ENCODE measurements at places on chromosomes 3 and 15.
A peak's percentile ranks its signal among the peaks of the same experiment; 100 is the strongest.

GRCh38 chr15:27408428-27408827 is 437.4 kb downstream of the GABRG3 start:
- DNase-seq = no peak

- no peak for DNase-seq
These were observed 519.7 kb downstream of the FOXP1 start for GRCh38 chr3:71063773-71064290.

DNA sequence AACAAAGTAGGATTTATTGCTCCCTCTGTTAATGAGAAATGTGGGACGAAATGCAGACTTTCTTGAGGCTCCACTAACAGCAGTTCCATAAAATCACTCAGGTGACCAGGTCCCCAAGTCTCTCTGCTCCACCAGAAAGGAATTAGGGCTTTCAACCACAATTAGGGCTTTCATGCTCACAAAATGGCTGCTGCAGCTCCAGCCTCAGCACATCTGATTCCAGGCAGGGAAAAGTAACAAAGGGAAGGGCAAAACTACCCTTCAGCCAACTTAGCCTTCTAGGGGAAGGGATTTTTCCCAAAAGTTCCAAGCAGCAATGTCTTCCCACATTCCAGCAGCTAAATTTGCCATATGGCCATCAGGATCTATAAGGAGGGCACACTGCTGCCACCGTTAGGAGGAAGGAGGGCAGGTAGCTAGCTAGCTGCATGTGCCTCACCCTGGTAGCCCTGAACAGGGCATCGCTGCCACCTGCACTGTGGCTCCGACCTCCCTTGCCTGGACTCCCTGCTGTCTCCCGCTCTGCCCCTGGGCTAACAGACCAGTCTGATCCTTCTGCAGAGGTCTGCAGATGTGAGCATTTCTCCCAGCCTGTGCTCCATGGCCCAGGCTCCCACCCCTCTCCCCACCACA is 12.8 kb downstream of the CFAP100 start:
- DNase-seq = no peak

DNA sequence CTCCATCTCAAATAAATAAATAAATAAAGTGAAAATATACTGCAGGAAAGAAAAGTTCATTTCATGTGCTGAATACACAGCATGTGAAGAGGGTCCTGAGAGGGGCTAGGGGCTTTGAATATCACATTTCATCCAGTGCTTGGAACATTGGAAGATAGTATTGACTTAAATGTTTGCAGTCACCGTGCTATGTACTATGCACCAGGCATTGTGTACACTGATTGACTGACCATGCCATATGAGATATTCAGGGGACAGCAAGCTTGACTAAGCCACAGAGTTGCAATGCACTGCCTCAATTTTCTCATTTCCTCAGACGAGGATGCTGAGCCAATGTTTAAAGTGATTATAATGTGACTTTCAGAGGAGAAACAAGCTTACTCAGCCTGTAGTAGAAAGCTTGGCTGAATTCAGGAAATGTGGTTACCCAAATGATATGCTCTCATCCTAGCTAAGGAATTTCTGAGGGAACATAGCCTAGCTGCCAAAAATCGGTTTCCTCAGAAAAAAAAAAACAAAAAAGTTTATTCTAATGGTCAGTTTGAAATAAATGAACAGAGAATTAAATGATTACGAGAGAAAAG is 557.9 kb downstream of the FGF12 start:
- DNase-seq = no peak

DNA sequence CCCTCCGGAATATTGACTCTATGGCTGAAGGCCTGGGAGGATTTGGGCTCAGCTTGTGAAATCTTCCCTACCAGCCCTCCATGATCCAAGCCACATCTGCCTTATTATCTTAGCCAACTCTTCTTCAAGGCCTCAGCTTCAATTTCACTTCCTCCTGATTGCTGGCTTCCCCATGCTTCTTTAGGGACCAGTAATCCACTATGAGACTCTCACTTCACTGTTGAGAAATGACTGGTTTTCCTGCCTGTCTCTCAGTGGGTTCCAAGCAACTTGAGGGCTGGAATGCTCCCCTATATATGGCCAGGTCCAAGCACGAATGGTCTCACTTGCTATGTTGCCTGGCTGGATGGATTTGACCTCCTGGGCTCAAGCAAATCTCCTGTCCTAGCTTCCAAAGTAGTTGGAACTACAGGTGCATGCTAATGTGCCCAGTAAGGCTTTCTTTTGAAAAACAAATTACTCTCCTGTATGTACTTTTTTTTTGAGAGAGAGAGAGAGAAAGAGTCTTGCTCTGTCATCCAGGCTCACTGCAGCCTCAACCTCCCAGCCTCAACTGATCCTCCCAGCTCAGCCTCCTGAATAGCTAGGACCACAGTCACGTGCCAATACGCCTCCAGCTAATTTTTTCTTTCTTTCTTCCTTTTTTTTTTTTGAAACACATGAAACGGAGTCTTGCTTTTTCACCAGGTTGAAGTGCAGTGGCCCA is 7.9 kb upstream of the PIK3CB start:
- DNase-seq = no peak

GRCh38 chr15:64943512-64944225 is 32.0 kb downstream of the ANKDD1A start:
- DNase-seq = no peak

DNA sequence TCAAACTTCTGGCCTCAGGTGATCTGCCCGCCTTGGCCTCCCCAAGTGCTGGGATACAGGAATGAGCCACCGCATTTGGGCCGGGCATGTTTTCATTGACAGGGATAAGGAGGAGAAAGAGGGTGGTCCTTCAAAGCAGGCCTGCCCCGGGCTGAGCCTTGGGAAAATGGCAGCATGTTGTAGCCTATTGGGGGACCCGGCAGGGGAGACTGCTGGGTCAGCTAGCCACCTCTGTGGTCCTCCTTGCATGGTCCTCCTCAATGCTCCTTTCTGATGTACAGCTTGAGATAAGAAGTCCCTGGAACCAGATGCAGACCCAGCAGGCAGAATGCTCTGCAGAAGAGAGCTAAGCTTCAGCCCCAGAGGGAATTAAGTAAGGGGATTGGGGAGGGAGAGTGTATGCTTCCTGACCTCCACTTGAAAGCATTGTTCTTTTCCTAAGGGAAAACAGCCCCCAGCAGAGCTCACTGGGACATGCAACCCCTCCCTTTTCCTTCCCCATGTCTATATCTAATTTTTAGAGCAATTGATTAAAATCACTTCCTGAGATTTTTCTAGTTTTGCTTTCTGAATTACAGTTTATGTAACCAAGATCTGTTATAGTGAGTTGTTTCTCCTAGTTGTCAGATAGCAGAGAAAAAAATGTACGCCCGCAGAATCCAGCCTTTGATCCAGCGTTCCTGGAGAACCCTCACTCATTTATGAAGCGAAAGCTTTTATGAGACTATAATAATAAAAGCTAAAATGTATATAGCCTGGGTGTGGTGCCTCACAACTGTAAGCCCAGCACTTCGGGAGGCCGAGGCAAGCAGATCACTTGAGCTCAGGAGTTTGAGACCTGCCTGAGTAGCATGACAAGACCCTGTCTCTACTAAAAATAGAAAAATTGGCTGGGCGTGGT is 48.7 kb upstream of the VILL start:
- DNase-seq = no peak

- DNase-seq = no peak
These were observed 73.7 kb downstream of the FILIP1L start for GRCh38 chr3:100040451-100041225.

DNA sequence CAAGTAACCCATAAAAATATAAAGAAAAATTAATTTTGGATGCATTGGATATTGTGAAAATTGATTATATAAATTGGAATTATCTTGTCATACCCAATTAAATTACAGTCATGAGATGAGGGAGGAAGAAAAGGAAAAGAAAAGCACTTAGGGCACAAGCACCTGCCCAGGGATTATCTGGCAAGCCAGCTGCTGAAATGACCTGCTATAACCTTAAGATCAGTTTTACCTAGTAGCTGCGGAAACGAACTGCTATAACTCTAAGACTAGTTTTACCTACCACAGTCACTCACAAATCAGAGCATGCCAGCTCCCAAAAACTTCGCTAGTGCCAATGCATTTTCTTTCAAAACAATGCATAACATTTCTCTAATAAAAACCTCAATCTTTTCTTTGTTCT is 26.2 kb downstream of the LRRFIP2 start:
- DNase-seq = no peak

GRCh38 chr3:100548053-100548452 is 55.6 kb downstream of the TMEM45A start:
- peak; percentile 32 for DNase-seq

- no peak for DNase-seq
These were observed 62.7 kb downstream of the CASR start for GRCh38 chr3:122246199-122246598.

GRCh38 chr15:45149060-45149459 is 19.3 kb downstream of the DUOX1 start:
- DNase-seq = no peak

- DNase-seq = no peak
These were observed 773.9 kb upstream of the CADM2 start for GRCh38 chr3:84184937-84185336.

DNA sequence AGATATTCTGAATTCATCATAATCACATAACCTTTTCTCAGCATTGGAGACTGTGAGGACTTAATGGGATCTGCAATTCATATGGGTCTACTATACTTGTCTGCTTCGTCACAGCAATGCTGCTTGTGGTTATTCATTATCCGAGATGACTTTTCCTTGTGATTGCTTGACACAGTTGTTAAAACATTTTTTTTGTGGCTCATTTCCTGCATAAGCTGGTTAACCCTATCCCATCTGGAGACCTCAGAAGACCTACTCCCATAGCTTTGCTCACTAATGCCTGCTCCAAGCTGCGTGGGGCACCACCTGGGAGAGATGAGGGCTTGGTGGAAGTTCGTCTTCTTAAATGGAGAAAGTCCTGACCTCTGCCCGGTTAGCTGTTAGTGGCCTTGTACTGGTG is 360.8 kb downstream of the CHST2 start:
- DNase-seq = no peak

DNA sequence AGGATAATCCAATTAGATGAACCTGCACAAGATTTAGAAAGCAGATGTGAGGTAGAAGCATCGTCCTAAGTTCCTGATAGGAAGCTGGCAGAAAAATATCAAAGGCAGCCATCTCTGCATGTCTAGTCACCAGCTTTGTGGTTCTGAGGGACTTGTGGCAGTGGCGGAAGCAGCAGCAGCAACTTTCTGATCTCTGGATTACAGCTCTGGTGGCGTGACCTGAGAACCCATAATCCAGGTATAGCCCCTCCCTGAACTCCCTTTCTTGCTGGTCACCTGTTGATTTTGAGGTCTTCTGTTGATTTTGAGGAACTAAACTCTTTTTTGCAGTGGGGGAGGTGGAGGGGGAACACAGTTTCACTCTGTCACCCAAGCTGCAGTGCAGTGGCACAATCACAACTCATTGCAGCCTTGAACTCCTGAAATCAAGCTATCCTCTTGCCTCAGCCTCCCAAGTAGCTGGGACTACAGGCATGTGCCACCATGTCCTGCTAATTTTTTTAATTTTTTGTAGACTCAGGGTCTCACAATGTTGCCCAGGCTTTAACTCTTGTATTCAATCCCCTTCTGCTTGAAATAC is 7.9 kb downstream of the FSIP1 start:
- no peak for DNase-seq

DNA sequence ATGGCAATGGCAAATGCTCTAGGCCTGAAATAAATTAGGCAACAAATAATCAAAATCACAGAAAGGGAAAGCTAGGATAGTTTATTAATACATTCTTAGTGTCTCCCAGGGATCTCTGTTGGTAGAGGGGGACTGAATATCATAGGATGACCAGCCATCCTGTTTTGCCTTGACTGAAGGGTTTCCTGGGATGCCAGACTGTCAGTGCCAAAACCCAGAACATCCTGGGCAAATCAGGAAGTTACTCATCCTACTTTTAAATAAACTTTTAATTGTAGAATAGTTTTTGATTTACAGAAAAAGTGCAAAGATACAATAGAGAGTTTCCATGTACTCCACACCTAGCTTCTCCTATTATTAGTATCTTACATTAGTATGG is 21.8 kb upstream of the SIAH2 start:
- no peak for DNase-seq
